ENCODE measurements at places on chromosomes 4 and X.

GRCh38 chr4:41212616-41213203 lies 1.6 kb downstream of the APBB2 start:
- DNase-seq = no peak

GRCh38 chr4:134024251-134024650 lies 177.3 kb downstream of the PABPC4L start:
- no peak for DNase-seq

GRCh38 chr4:87574996-87575395 lies 33.3 kb upstream of the DSPP start:
- DNase-seq = no peak

DNA sequence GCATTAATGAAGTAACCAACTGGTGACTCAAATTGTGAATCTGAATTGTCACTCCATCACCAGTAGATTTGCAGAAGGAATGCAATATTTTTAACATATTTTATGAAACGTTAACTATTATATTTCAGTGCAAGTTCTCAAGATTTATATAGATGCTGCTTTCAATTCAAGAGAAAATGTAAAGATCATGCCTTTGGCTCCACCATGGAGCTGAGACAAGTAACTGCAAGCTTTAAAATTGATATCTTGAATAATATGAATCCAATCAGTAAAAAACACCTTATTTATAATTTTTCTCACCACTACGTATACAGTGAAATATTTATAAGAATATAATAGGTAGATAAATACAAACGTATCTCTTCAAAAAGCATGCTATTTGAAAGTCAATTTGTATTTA lies 27.8 kb upstream of the GALNTL6 start:
- no peak for DNase-seq

- DNase-seq = no peak
These were observed 2324.7 kb upstream of the AGA start for GRCh38 chr4:179766938-179767337.

DNA sequence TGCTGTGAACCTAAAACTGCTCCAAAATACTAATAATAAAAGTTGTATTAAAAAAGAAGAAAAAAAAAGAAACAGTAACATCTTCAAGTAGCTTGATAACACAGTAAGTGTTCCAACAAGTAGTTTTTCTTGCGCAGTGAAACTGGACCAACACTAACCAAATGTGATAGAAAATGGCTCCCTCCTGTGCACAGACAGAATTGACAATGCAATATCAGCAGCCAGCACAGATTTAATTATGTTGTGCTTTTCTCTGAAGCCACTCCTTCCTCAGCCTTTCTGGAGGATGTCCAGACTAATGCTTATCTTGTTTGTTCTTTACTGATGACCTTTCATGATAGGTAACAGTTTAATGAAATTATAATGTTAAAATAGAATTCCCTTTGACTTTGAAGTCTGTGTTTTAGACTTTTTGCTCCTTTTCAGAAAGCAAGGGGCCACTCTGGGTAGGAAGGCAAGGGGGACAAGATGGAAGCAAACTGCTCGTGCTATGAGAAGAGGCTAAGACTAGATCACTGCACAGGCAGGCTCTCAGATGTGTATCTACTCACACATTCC lies 147.1 kb upstream of the RPL34 start:
- no peak for DNase-seq

- no peak for DNase-seq
These were observed 58.5 kb downstream of the HAUS3 start for GRCh38 chr4:2183394-2183793.

DNA sequence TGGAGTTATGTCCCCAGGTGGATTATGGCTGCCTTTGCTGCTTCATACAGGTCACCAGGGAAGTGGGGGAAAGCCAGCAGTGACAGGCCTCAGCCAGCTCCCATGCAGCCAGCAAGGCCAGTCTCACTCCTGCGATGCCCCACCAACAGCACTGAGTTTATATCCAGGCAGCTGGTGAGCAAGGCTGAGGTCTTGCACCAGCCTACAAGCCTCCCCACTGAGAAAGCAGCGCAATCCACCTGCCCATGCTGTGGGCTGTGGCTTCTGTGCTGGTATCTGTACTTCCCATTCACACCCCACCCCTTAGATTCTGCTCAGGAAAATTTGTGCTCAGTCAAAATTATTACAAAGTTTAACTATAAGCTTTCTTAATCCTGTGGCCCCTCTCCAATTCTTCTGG lies 153.5 kb downstream of the HHIP start:
- no peak for DNase-seq

DNA sequence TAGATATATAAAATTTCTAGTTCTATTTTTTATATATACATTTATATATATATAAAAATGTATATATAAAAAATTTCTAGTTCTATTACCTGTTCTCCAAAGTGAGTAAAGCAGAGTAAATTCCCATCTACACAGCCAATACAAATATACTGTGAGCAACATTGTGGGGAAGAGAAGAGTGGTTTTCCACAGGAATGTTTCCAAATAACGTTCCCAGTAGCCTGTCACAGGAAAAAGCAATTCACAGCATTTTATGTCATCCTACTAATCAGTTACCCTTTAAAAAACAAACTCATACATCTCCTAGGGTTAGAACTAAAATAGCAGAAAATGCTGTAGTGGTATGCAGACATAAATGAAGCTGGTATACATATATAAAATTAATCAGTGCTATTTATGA lies 44.5 kb downstream of the AASDH start:
- DNase-seq = no peak

GRCh38 chrX:56033495-56034180 lies 198.5 kb upstream of the KLF8 start:
- DNase-seq = no peak

GRCh38 chr4:52704133-52704532 lies 45.0 kb upstream of the USP46 start:
- DNase-seq = no peak

DNA sequence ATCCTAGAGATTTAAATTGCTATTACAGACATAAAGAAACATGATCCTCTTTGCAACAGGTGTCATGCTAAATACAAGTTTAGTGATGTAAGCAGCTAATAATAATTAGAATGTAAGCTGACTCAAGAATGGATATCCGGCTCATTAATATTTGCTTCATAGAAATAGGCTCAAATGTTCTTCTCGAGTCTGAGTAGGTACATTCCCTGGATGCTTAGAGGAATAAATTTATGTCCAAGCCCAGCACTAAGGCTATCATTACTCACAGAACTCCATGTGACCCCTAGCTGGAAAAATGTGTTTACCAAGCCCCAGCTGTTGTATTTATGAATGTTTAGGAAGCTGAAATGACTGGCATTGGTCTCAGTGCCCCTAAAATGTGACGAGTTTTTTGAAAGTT lies 87.6 kb upstream of the TSPAN7 start:
- DNase-seq = no peak

DNA sequence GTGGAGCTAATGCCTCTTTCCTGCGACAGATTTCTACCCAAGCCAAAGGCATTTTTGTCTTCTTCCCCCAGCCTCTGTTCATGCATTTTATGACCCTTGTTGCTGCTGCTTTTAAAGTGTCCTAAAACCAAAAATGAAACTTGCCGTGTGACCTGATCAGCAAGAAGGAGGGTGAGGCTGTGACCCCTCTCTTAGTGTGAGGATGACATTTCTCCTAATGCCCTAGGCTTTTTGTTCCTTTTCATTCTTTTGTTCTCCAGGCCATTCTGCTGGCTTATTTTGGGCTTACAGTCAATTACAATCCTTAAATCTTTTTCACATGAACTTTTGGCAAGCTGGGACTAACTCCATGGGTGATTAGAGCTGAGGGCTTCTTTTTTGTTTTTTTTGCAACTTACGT lies 34.4 kb downstream of the PTTG2 start:
- DNase-seq = no peak

DNA sequence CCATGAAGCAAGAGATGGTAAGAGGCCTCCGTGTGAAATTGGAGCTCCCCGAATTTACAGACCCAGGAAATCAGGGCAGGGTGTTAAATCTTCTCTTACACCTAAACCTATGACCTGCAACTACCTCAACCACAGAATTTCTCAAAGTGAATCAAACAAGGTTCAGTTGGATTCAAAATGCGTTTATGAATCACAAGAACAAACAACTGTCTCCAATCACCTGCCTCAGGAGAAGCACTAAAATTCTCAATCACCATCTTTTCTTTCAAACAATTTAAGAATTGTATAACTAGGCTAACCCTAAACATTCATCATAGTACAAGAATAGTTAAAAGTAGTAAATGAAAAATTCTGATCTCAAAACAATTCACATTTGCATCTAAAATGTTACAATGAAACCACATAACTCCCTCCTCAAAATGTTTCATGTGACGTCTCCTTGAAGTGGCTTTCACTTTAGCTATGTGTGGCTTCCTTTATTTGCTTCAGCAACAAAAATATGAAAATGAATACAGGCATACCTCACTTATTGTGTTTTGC lies 19.2 kb downstream of the PPP3CA start:
- no peak for DNase-seq

DNA sequence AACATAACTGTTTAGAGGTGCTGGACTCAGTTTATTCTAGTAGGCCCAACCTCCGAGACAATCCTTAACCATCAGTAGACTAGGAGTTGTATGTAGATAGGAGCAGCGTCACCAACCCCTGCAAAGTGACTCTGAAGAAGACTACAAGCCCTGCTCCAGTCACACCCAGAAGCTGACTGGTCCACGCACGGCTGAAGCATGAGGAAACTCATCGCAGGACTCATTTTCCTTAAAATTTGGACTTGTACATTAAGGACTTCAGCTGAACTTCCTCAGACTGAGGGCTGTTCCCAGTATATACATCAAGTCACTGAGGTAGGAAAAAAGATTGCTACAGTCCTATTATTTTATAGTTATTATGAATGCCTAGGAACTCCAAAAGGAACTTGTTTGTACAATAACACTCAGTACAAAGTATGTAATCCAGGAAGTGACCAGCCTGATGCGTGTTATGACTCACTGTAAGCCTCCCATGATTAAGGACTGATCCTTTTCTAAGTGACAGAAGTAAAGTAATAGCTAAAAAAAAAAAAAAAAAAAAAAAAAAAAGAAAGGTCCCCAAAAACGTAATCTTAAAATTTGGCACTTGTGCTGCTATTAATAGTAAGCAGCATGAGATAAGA lies 41.6 kb upstream of the UGT2B7 start:
- no peak for DNase-seq

GRCh38 chr4:26931451-26931850 lies 70.8 kb downstream of the STIM2 start:
- no peak for DNase-seq

- DNase-seq = no peak
These were observed 16.0 kb upstream of the TLR8 start for GRCh38 chrX:12890467-12890866.

- DNase-seq = no peak
These were observed 46.4 kb downstream of the AKAP4 start for GRCh38 chrX:50154429-50154828.

DNA sequence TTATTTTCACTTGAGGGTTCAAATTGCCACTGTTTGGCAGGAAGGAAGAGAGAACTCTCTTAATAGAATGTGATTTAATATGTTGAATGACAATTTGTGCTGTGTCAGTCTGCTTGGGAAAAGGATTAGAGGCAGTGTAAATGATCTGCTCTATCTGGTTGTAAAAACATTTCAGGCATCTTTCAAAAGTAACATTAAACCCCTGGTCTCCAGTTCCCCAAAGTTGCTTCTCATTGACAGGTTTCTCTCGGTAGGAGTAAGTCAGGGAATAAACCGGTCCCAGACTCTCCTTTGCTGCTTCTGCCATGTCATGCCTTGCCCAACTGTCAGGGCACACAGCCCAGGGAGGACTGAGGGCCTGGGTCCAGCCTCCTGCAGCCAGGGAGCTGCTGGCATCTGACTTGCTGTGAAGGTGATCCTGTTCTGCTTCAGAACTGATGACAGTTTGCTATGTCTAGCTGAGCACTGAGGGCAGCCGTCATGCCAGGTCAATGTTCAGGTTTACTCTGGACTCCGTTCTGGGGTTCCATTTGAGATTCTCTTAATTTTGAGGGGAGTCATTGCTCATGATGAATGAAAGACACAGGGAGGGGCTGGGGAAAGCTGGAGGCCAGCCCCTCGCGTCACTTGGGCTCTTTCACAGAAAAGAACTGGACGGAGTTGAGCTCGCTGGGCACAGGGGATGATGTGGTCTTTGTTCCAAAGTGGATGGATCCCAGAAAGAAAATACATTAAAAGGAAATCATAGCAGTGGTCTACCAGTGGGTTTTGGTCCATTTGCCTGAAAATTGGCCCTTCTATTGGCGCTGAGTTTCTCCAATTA lies 312.4 kb downstream of the ARHGAP10 start:
- DNase-seq = no peak

DNA sequence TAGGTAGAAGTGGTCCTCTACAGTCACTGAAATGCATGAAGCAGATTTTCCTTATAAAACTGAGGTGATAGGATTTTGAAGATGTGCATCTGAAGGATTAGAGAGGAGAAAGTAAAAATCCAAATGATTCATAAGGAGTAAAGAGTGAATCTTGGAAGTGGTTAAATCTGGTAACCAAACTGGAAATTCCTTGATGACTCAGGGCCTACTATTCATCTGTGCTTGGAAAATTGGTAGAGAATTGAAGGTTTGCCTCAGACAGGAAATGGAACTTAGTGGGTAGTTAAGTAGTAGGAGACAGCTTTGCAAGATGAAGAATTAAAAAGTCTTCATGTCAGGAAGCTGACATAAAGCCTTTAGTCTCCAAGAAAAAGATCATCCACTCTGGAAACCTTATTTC lies 368.9 kb upstream of the CTSO start:
- no peak for DNase-seq

DNA sequence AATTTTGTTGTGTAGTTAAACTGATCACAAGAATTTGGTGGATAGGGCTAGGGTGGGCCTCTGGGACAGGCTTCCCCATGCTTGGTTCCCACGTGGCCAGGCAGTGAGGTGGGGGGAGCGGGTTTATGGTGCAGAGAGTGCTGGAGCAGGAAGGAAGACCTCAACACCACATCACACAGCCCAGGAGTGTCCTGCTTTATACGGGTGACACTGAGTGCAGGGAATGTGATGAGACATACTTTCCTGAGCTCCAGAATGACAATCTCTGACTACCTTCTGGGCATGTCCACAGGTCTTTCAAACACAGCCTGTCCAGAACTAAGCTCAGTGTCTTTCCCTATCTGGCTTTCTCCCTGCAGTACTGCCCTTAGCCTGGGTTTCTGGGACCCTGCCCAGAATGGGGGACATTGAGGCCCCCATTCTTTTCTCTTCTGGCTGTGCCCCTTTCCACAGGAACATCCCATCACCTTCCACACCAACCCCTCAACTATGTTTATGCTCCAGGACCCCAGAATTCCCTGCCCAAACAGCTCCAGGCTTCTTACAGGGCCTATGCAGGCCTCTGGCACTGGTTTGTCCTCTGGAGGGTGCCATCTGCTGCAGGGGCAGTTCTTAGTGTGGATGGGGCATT lies 36.5 kb upstream of the RASL11B start:
- no peak for DNase-seq

GRCh38 chrX:11893933-11894710 lies 136.1 kb downstream of the MSL3 start:
- no peak for DNase-seq

DNA sequence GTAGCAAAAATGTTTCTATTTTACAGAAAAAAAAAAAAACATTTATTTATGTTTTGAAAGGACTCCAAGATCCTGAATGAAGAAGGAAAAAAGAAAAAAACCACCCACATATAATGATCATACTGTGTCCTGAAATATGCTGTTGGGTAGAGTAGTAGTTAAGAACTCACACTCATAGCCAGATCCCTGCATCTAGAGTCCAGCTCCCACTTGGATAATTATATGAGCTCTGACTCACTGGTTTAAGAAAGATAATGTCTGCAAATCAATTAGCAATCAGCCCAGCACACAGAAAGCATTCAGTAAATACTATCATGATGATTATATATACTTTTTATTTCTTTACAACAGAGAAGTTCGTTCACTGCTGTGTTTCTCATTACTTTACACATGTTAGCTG lies 46.7 kb upstream of the MXRA5 start:
- no peak for DNase-seq

- DNase-seq = no peak
These were observed 5.9 kb upstream of the ARSD start for GRCh38 chrX:2934715-2935710.
